Vein endothelial cell (primary cell): ENCODE measurements at places on chromosomes 6 and 20. TPM values are rescaled to one million over a fixed set of nuclear protein-coding genes. Genes with fewer than 3 reads are reported as not detected.

TRIM40 gene
- not detected in 2 replicates for total RNA-seq

TNFRSF6B gene
- total RNA-seq = 22.1 and 41.5 TPM in 2 replicates

C6orf163 gene
- 2.9 and 3.8 TPM in 2 replicates for total RNA-seq

ZDHHC14 gene
- 20.0 and 25.2 TPM in 2 replicates for total RNA-seq

VGLL2 gene
- total RNA-seq = not detected in 2 replicates

PCIF1 gene
- total RNA-seq = 13.9 and 14.4 TPM in 2 replicates

PTCRA gene
- not detected in 2 replicates for total RNA-seq

GRM1 gene
- 0.10 TPM in 1 of 2 replicates, not detected in the other for total RNA-seq

REM1 gene
- total RNA-seq = under 0.01 and 0.38 TPM in 2 replicates

C6orf52 gene
- not detected in 2 replicates for total RNA-seq

SLC35F1 gene
- total RNA-seq = under 0.01 TPM in 1 of 2 replicates, not detected in the other

MEA1 gene
- total RNA-seq = 45.5 and 46.4 TPM in 2 replicates

OGFRL1 gene
- total RNA-seq = 23.8 and 36.9 TPM in 2 replicates

CABLES2 gene
- total RNA-seq = 2.7 and 3.9 TPM in 2 replicates

TFAP2D gene
- not detected in 2 replicates for total RNA-seq

SIRPD gene
- total RNA-seq = not detected in 2 replicates

EYS gene
- under 0.01 and 3.2 TPM in 2 replicates for total RNA-seq

DACT2 gene
- not detected in 2 replicates for total RNA-seq

GSTA3 gene
- total RNA-seq = not detected in 2 replicates

SMIM29 gene
- 25.6 and 29.1 TPM in 2 replicates for total RNA-seq

CDSN gene
- under 0.01 TPM in 1 of 2 replicates, not detected in the other for total RNA-seq

CST5 gene
- total RNA-seq = not detected in 2 replicates

RUNX2 gene
- total RNA-seq = under 0.01 and 0.33 TPM in 2 replicates

SGK2 gene
- 0.67 TPM in 1 of 2 replicates, not detected in the other for total RNA-seq

MAS1L gene
- not detected in 2 replicates for total RNA-seq

POLH gene
- total RNA-seq = 28.7 and 38.1 TPM in 2 replicates

KCNQ5 gene
- under 0.01 and 0.10 TPM in 2 replicates for total RNA-seq

MDC1 gene
- 10.1 and 10.9 TPM in 2 replicates for total RNA-seq

MLN gene
- not detected in 2 replicates for total RNA-seq

UBE2C gene
- 18.9 and 23.3 TPM in 2 replicates for total RNA-seq

LZTS3 gene
- 6.2 and 9.8 TPM in 2 replicates for total RNA-seq

BPI gene
- total RNA-seq = not detected in 2 replicates

HLA-C gene
- 49.3 and 67.3 TPM in 2 replicates for total RNA-seq

GPR63 gene
- 0.19 TPM in 1 of 2 replicates, not detected in the other for total RNA-seq

HLA-G gene
- total RNA-seq = not detected in 2 replicates

OPN5 gene
- not detected in 2 replicates for total RNA-seq

KCNB1 gene
- not detected in 2 replicates for total RNA-seq

INSM1 gene
- total RNA-seq = not detected in 2 replicates

HEY2 gene
- total RNA-seq = 0.33 and 0.67 TPM in 2 replicates

TINAG gene
- total RNA-seq = not detected in 2 replicates

SMLR1 gene
- not detected in 2 replicates for total RNA-seq
